Right lung (tissue), 10 donors: ENCODE measurements at places on chromosomes 4 and X. TPM values are rescaled to one million over a fixed set of nuclear protein-coding genes. Genes with fewer than 3 reads are reported as not detected.

DNA sequence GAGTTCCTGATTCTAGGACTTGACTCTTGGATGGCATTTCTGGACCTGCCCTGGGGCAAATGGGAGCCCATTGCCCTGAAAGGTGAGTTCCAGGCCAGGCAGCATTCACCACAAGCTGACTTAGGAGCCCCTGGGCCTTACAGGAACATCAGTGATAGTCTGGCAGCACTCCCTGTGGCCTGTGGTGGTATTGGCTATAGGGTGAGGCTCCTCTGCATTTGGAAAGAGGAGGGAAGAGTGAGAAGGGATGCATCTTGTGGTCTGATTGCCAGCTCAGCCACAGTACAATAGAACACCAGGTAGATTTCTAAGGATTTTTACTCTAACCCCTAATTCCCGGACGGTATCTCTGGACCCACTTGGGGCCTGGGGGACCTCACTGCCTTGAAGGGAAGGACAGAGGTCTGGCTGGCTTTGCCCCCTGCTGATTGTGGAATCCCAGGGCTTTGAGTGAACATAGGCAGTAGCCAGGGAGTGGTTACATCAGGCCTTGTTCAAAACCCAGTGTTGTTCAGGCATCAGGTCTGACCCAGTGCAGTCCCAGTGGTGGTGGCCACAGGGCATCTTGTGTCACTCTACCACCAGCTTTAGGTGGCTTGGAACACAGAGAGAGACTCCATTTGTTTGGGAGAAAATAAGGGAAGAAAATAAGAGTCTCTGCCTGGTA lies 32.9 kb downstream of the MAGED4 start:
- DNase-seq = no peak

- no peak for DNase-seq
Measured at GRCh38 chrX:136166221-136166855, 19.0 kb downstream of the FHL1 start.

DNA sequence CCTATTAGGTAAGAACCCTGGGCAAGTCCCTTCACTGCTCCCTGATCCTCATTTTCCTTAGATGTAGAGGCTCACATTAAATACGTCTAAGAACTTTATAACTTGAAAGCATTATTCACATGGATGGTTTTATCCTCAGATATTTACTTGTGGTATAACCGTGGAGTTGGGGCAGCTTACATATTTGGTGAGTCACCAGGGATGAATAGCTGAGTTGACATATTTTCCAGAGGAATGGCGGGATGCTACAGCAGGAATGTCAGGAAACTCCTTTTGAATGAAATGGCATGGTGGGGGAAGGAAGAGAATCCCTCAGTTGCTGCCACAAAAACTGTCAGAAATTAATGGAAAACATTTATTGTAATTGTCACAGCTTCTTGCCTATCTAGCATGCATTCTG lies 165.3 kb upstream of the RPS6KA3 start:
- DNase-seq = no peak

GRCh38 chr4:25580633-25581467 lies 74.8 kb upstream of the SLC34A2 start:
- no peak for DNase-seq

- DNase-seq = no peak
Measured at GRCh38 chr4:88802585-88803286, 105.1 kb upstream of the NAP1L5 start.

GRCh38 chrX:126658447-126658846 lies 105.8 kb upstream of the DCAF12L1 start:
- DNase-seq = no peak

The AADAT gene
- 42.1 TPM for polyA plus RNA-seq

The MGARP gene
- polyA plus RNA-seq = 0.31 TPM

The UGT2B11 gene
- polyA plus RNA-seq = 0.10 TPM

The PABPC1L2A gene
- polyA plus RNA-seq = 0.07 TPM

The FAT1 gene
- polyA plus RNA-seq = 227 TPM
